ENCODE measurements at places on chromosomes 3 and 15.

DNA sequence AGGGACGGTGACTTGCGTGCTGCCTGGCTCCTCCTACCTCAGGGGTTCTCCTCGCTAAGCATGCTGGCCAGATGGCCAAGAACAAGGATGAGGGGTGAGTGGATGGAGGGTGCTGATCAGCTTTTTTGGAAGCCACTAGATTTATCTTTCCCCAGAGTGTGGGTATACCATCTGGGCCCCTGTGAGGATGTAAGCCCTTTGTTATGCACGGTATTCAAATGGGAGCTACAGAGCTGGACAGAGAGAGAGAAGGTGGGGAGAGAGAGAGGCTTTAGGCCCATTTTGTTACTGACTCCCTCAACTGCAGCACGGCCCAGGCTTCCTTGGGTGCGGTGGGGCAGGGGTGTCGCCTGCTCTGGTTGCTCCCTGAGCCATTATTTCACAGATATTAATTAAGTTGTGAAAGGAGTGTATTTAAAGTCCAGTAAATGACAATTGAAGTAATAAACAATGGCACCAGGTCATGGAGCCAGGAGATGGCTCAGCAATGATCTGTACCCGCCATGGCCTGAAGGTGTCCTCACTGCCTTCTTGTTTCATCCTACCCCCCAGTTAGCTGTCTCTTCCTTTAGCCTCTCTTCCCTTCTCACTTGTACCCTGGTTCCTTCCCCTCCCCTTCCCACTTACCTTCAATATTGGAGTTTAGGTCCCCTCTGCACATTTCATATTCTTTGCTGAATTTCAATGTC is 158.0 kb downstream of the CLSTN2 start:
- DNase-seq = no peak

GRCh38 chr3:116059421-116060096 is 385.7 kb downstream of the LSAMP start:
- DNase-seq = peak; percentile 54

DNA sequence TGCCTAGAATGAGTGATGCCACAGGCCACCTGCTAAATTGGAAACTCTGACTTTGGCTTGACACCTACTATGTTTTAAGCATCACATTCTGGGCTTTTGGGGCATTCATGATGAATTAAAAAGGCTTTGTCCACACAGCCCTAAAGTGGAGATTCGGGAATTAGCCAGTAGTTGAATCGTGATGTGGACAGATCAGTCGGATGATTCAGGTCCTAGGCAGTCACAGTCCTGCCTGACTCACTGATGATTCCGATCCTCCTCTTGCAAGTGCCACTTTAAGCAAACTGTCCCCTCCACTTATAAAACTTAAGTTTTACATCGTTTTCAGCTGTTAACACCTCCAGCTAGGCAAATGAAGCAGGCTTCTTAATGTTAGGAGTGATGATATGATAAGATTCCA is 75.3 kb downstream of the SYNPR start:
- peak; percentile 23 for DNase-seq

DNA sequence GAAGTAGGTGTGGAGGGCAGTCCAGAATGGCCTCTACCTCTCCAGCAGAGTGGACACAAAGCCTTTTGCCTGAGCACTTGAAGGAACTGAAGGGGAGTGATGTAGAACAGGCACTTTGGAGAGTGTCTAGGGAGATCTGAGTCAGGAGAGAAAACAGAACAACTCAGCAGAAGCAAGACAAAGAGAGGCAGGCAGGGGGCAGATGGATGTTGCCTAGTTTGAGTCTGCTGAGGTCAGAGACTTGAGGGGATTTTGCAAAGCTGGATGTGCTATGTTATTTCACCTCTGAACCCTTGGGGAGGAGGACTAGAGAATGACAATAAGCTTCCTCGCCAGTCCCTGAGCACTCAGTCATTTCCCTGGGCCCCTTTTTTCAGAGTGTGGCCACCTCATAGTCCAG is 366.4 kb downstream of the EPHB1 start:
- DNase-seq = no peak

GRCh38 chr15:71666763-71667620 is 143.4 kb upstream of the NR2E3 start:
- no peak for DNase-seq

DNA sequence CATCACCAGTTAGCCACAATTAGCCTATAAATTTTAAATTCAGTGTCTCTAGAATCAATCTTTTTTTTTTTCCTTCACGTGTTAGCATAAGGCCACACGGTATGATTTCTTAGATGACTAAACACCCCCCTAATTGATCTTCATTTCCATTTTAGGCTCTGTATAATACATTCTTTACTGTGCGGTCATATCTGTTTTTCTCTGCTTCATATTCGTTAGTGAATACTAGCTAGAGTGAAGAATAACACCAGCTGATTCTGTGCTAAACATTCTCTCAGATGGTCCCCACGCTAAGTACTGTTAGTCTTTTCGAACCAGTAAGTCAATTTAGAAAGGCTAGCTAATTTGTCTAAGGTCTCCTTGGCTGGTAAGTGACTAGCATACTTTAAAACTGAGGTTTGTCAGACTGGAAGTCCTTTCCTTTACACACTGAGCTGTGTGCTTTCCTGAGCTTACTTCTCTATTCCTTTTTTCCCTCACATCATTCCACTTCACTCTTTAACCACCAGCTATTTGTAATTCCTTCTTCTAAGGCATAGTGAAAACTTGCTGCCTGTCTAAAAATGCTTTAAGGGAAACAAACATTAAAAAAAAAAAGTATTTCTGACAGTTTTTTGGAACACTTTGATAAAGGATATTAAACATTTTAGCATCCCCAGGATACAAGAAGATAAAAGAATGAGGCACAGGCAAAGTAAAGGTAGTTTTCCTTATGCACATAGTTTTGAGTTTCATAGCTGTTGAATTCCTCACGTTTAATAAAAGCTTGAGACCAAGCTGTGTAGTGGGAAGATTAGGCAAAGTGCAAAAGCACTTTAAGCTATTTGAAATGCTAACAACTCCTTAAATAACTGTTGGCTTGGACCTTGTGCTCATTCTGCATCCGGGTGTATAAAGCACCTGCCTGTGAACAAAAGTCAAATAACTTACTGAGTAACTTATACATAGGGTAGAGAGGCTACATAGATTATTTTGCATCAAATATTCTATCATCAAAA is 17.1 kb downstream of the ZFAND6 start:
- DNase-seq = no peak

- DNase-seq = no peak
Observed at GRCh38 chr3:128301186-128302023, 148.1 kb downstream of the EEFSEC start.

DNA sequence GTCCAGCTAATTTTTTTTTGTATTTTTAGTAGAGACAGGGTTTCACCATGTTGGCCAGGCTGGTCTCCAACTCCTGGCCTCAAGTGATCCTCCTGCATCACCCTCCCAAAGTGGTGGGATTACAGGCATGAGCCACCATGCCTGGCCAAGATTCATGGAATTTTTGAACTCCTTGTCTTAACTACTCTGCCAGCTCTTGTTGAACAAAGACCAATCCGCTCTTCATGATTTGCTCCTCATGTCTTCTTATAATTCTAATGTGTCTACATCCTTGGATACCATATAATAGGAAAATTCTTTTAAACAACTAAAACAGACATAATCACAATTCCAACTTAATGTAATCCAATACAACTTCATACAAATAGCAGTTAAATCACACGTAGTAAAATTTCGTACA is 21.3 kb downstream of the UBA5 start:
- no peak for DNase-seq

DNA sequence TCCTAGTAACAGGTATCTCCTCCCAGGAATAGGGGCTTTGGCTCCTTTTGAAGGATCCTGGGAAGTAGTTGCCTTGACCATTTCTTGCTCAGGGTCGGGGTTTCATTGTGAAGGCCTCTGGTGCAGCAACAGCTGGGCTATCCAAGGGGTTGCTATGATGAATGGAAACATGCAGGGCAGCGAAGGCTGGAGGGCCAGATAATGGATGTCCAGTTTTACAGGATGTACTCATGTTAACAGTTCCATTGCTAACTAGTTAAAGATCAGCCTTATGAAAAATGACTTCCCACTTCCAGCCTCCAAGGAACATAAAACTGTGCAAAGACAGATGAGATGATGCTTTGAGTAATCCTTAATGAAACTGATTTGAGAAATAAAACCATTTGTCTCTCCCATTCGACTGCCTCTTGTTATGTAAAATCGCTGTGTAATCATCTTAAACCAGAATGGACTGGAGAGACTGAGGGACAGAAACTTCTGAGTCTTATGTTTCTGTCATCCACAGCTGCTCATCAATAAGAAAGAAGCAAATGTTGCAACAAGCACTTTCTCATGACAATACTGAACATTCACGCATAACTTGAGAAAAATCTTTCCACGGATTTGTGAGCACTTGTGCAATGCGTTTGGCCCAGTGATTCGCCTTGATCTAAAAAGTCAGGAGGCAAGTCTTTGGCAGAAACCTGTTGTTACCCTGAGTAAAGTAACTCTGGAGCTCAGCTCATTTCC is 473.5 kb upstream of the RGMA start:
- DNase-seq = no peak

DNA sequence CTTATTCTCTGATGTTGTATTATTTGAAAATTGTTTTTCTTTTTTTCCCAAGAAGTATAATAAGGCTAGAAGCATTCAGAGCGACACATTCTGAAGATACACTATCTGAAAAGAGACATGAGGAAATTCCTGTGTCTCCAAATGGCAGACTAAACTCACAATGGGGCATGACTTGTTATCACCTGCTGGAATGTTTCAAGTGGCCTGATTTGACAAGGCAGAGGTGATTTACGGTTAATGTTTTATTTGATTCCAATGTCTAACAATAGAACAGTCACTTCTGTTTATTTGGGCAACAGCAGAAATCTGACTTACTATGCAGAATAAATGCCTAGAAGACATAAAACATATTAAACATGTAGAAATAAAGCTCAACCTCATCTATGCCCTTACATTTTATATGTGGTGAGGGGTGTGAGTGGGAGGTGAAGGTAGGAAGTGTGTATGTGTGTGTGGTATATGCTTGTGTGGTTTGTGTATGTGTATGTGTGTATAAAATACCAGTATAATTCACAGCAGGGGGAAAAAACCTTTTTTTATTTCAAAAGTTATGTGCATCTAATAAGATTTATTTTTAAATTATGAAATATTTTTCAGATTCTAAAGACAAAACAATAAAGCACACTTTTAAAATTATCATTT is 1051.7 kb downstream of the ROBO2 start:
- DNase-seq = no peak

DNA sequence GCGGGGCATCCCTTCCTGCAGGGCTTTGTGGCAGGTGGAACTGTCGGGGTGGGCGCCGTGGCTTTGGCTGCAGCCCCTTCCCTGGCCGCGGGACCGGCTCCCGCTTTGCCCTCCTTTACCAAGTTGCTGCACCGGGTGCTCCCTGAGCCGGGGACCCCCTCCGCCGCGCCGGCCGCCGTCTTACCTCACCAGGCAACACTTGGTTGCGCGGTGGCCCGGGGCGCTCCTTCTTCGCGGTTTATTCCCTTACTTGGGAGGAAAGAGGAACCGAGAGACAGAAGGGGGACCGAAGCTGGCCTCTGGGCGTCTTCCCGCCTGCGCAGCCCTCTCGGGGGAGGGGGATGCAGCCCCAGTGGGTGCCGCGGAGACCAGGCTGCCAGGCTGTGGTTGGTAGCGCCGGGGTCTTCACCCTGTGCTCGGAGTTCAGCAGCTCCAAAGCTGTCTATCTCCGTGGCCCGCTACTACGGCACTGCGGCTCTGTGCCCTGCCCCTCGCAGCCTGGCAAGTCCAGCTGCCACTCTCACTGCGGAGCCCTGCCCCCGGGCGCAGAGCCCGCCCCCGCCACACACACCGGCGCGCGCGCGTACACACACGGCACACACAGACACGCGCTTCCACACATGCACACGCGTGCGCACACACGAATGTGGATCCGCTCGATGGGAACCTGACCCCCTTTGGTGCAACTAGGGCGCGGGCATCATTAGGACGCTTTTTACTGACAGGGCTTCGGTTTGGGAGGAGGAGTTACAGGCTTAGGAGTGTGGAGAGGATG is at the start of gene DGKG:
DGKG (minus strand) TSS at position 473 of the 775 bp plus-strand sequence. CDS start 41,775 bp downstream, outside the sequence.
- no peak for DNase-seq

DNA sequence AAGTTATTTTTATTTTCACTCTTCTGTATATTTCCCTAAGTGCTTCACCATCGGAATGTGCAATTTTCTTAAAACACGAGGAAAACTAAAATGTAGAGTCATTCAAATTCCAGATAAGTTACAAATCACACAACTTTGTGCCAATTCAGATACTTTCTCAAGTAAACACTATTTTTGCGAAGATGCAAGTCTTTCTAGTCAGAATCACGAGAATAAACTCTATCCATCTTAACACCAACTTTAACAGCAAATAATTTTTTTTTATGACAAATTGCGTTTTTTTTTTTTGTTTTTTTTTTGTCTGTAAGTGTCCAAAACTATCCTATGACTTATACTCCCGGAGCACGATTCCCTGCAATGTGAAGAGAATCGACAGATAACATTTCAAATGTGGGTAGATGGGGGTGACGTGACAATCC is 1.3 kb downstream of the STAG1 start:
- peak; percentile 66 for DNase-seq

DNA sequence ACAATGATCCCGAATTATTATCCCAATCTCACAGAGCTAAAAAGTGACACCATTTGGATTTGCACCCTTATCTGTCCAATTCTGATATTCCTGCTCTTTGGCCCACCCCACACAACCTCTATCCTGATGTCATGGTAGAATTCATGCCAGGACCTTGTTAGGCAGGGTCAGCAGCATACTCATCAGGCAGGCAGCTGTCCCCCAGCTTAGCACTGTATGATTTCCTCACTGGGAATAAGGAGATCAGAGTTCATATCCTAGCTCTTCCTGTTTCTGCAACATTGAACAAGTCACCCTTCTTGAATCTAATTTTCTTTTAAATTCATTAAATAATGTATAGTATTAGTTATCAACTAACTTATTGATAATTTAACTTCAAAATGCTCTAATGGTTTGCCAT is 12.0 kb upstream of the C3orf80 start:
- no peak for DNase-seq

DNA sequence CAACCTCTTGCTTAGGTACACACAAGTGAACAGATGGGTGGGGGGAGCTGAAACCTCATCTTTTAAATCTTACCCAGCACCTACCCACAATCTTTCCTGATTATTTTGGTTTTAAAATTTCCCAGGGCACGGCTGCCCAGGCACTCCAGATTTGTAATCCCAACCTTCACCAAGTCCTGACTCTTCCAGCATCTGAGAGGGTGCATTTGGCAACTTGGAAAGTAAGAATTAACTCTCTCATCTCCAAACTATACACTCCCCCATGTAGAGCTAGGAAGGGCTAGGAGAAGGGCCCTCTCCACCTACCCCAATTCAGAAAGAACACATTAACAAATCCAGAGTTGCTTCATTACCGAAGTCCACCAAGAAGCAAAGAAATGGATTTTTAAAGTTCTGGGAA is 41.7 kb upstream of the PRICKLE2 start:
- DNase-seq = peak; percentile 42

Measured in fibroblast of pulmonary artery (primary cell).